H54 (cell line): ENCODE measurements at places on chromosomes 12 and 14.

- peak; percentile 59 for DNase-seq
These were observed 10.5 kb downstream of the ARHGEF25 start for GRCh38 chr12:57621497-57622292.

DNA sequence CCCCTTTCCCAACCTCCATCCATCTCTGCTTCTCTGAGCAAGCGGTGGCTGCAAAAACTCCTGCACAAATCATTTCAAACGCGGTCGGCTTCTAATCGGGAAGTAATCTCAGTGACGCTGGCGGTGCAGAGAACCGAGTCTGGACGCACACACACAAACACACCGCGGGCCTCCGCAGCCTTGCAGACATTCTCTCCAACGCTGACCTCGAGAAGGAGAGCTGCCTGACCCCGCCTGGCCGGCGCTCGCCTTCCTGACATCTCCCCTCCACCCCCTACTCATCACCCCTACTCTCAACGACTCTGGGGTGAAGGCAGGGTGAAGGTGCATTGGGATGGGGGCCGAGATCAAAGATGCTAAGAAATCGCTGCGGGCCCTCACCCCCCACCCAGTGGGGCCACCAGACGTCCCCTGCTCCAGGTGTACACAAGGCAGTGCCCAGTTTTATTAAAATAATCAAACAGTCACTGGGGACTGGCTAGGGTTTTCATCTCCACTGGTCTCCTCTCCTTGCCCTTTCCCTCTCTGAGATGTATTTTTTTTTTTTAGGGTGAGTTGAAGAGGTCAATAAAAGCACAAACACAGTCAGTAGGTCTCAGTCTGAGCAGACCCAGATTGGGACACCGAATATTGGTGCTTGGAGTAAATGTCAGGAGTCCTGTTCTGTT, 506 bp upstream of the TBX5 start:
- DNase-seq: no peak

DNA sequence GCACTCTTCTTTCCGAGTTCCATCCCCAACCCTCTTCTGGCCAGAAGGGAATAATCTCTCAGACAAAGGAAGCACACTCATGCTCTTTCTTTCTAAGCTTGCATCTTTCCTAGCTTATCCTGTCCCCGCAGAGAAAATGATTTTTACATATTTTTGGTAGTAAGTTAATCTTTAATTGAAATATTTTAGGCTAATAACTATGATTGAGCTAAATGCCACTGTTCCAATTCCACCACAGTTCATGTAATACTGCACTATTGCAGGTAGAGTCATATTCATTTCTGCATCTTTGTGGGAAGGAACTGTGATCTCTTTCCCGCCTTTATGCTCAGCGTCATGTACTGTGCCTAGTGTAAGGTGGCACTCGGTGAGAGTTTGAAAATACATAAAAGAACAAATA, 158.9 kb upstream of the FOXG1 start:
- DNase-seq: no peak

DNA sequence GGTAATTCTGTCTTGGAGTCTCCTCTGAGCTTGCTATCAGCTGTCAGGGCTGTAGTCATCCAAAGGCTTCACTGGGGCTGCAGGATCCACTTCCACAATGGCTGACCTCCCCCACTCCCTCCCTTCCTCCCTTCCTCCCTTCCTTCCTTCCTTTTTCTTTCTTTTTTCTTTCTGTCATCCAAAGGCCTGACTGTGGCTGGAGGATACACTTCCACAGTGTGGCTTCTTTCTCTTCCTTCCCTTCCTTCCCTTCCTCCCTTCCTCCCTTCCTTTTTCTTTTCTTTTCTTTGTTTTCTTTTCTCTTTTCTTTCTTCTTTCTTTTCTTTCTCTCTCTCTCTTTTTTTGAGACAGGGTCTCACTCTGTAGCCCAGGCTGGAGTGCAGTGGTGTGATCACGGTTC, 30.6 kb downstream of the ARF6 start:
- no peak for DNase-seq

DNA sequence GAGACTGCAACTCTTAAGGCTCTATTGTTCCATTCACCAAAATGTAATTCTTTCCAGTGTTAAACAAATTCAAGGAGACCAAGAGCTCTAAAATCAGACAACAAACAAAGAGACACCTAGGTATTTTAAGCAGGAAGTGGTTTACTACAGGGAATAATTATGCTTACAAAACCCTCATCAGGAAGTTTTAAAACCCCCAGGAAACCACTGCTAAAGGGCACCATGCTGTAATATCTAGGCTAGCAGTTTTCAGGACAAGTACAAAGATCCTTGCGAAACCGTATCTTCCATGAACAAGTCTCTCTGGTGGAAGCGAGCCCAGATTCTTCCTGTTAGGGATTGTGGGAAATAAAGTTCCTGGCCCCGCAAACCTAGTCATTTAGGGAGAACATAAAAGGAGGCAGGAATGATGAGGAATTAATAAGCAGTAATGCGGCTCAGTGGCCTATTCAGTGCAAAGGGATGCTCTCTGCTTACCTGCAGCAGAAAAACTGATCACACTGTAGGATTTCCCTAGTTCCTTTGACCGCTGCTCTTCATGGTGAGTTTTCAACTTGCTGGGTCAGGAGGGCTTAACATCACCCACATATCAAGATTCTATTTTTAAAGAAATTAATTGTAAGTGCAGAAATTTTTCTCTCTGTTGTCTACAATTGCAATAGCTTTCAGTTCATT, 42.8 kb downstream of the ACSM4 start:
- DNase-seq: no peak
